ENCODE measurements at places on chromosomes 1 and 21.

GRCh38 chr1:230243146-230243545, 176.1 kb downstream of the GALNT2 start:
- DNase-seq = no peak

DNA sequence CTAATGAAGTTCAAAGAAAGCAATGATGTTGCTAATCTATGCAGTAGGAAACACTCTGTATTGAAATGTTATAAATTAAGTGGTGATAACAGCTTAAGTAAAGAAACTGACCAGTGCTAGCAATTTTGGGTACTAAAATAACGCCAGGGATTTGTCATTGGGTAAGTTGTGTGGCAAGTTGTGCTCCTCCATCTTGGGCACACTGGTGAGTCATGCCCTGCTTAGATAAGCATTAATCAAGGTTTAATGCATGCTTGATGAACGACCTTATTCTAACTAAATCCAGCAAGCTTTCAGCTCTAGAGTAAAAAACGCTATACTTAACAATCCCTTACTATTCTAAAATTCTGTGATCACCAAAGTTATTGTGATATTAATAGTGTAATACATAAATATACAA, 25.2 kb downstream of the VAMP4 start:
- DNase-seq = no peak

DNA sequence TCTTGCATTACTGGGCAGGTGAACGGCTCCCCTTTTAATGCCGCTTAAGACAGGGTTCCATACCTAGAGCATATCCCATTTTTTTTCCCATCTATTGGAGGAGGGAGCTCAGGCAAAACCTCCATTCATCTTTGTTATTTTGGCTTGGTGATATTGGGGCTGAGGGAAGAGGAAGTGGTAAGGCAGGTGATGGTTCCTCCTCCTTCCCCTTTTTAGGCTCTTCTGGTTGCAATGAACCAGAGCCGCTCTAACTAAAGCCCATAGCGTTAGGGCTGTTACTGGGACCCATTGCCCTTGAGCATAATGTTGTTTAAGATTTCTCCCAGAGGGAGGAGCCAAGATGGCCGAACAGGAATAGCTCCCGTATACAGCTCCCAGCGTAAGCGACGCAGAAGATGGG, 21.1 kb downstream of the PYHIN1 start:
- DNase-seq = no peak

- DNase-seq = peak; percentile 93
These were observed 332.4 kb downstream of the CAMTA1 start for GRCh38 chr1:7117399-7118281.

- no peak for DNase-seq
These were observed 209.9 kb downstream of the GRIK3 start for GRCh38 chr1:36824390-36824861.

DNA sequence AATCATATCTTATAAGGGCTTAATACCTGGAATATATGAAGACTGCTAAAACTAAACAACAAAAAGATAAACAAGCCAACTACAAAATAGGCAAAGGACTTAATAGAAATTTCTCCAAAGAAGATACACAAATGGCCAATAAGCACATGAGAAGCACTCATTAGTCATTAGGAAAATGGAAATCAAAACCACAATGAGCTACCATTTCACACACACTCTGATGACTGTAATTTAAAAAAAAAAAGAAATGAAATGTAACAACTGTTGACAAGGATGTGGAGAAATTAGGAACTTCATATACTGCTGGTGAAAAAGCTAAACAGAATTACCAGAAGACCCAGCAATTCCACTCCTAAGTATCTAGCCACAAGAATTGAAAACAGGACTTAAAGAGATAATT, 374.2 kb upstream of the ZP4 start:
- no peak for DNase-seq

DNA sequence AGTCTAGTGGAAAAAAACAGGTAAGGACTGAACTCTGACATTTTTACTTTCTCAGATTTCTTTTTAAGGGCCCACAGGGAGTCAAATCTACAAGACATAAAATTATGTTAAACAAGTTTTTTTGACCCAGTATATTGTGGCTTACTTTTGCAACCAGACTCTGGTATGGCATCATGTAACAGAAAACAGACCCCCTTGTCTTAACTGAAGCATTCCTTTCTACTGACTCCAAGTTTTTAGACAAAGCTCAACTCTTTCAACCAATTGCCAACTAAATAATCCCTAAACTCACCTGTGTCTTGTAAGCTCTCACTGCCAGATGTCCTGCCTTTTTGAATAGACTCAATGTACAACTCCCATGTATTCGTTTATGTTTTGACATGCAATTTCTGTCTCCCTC, 64.3 kb downstream of the FASLG start:
- no peak for DNase-seq

- peak; percentile 4 for DNase-seq
These were observed 556 bp downstream of the MECR start for GRCh38 chr1:29230204-29230552.
